ENCODE measurements at places on chromosomes 1 and 21.

DNA sequence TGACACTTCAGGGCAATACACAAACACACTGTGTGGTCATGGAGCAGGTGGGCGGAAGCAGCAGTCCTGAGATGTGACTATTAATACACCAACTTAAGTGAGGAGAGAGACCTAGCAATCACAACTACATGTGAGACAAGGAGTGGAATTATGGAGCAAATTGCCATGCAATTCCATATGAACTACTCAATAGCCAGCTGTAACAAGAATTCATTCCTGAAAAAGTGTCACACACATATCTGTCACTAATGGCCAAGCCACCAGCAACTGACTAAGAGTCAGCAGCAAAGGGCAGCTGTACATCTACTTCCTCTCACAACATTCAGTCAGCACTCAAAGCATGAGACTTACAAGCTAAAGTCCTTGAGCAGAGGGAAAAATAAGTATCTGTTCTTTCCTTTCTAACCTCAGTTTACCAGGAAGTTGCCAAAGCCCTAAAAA is 46.2 kb downstream of the GPR3 start:
- ATAC-seq, result peak; percentile 44

DNA sequence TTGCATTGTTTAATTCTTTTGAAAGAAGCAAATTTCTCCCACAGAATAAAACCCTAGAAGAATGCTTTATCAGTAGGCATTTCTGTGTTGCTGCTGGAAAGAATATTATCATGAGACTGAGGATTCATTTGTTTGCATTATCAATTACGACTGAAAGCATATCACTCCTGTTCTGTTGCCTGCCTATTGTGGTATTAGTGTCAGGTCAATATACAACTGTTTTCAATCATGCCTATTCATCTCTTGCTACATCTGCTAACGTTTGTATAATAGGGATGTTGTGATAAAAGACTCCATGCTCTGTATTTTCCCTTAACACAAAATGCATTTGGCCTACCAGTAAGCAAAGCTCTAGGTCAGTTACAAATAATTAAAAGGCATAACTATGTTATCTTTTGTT is 221.5 kb downstream of the PTPRC start:
- no peak for ATAC-seq

DNA sequence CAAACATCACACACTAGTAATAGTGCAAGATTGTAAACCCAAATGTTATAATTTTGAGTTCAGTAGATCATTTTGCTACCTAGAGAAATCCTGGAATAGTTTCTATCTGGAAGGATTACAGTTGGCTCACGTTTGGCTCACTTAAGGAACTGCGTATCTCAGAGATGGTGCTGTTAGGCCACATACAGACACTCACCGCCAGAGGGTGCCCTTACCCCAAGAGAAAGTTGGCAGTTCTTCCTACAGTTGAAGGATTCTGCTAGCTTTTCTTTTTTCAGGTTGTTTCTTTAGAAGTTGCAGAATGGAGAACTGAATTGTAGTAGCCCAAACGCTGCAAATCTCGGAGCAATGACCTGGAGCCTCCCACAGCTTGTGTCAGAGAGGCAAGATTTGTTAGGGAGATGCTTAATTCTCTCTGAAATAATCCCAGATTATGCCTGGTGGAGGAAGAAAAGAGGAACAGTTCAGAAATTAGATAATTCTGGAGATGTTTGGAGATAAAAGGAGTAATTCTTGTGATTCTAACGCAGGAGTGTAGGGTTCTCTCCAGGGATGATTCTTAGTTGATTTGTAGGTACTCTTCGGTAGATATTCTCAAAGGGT is 87.9 kb upstream of the PAPPA2 start:
- ATAC-seq, result peak; percentile 46

DNA sequence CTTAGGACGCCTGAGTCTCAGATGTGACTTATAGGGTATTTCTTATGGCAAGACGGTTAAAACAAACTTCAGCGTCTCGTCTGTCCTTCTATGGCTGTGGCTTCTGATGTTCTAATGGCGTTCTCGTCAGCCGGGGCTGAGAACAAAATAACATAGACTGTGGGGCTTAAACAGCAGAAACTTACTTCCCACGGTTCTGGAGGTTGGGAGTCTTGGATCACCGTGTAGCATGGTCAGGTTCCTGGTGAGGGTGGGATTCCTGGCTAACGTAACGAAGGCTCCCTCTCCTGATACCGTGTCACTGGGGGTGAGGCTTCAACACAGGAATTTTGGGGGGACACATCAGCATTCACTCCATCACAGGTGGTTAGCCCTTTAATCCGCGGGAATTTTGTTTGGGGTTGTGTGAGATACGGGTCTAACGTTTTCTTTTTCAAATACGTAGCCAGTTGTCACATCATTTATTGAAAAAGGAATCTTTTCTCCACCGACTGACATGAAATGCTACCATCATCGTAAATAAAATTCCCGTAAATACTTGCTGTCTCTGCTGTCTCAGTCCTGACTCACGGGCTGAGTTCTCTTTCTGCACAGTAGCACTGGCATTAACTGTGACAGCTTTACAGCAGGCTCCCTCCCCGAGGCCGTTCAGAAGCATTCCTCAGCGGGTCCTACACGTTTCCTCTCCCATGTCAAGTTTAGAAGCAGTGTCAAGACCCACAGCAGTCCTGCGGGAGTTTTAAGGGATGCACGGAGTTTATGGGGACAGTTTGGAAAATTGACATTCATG is 8.1 kb upstream of the POFUT2 start:
- no peak for ATAC-seq

DNA sequence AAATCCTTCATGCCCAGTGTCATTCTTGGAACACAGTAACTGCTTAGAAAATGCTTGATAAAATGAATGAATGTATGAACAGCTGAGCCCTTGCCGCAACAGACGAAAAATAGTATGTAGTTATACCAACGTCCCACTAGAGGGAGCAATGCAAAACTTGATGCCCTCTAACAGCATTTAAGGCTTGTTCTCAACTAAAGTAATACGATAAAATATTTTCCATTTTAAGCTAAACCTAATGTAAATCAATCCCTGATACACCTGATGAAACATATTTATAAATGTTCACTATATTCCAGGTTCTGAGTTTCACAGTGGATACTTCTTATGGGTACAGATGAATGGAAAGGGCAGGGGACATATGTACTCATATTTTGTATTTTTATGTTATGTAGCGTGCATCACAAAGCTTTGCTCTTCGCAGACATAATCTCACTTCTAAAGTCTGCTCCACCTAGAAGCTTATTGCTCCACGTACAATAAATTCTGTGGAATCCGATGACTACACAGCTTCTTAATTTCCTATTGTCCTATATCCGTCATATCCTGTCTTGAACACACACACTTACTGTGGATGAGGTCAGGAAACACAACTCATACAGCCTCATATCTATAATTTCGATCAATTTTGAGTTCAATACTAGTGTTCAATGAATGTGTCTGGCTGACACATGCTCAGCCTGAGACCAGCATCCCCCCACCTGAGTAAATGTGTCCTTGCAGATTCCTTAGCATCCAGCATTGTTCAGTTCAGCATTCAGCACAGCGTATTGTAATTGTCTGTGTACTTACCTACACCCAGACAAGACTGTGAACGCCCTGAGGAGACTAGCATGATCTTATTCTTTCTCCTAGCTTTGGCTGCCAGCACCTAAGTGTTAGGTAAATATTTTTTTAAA is 4.4 kb upstream of the UTP25 start:
- ATAC-seq, result no peak

GRCh38 chr1:172357753-172358385 is 62.6 kb upstream of the C1orf105 start:
- ATAC-seq, result no peak

DNA sequence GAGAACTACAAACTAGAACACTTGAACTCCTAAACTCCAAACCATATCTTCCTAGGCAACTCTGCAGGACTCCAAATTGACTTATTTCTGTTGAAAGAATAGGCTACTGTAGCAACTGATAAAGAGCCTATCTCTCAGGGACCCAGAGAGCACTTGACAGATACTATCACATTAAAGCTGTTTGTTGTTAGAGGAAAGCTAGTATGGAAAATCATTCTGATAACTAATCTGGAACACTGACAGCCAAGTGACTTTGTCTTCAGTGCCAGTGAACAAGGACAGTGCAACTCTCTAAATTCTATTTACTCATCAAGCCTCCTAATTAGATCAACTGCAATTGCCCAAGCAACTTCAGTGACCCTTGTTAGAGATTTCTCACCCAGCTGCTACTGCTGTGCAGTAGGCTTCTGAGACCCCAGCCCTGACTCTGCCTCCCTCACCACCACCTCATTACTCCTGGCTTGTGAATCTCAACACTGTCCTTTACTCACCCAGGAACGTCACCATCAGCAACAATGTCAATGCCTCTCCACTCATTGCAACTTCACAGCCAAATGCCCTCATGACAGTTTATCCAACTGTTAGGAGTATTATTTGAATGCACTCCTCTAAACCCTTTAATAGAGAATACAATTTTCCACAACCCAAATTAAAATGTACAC is 7.4 kb upstream of the RGS13 start:
- no peak for ATAC-seq

GRCh38 chr1:24972221-24972914 is 42.3 kb upstream of the RUNX3 start:
- ATAC-seq, result no peak

DNA sequence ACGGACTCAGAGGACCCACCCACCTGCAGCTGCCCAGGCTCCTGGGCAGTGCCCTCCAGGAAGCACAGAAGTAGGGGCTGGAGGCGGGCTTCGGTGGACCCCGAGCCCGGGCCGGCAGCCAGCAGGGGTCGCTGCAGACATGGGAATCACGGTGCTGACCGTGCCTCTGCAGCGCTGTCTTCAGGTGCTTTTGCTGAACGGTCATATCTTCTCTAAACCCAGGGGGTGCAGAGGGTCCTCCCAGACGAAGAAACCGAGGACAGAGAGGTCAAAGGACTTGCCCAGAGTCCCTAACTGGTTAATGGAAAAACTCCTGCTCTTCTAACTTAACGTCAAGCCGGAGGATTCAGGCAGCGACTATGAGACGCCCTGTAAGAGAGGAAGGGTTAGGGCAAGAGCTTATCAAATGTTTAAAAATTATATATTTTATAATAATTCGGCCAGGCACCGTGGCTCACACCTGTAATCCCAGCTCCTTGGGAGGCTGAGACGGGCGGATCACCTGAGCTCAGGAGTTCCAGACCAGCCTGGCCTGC is 21.5 kb upstream of the LEFTY2 start:
- ATAC-seq, result peak; percentile 63

- ATAC-seq, result no peak
Measured at GRCh38 chr1:23485002-23485332, 988 bp upstream of the ASAP3 start.

DNA sequence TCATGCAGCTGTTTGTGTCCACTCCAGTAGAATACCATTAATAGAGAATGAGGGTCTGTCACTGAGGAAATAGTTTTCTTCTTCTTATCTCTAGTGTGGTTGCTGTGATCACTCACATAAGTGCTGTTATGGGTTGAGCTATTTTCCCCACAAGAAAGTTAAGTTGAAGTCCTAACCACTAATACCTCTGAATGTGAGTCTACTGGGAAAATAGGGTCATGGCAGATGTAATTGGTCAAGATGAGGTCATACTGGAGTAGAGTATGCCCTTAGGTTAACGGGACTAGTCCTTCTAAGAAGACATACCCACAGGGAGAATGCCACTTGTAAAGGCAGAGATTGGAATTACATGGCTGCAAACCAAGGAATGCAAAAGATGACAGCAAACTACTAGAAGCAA is 70.5 kb upstream of the COL24A1 start:
- no peak for ATAC-seq

DNA sequence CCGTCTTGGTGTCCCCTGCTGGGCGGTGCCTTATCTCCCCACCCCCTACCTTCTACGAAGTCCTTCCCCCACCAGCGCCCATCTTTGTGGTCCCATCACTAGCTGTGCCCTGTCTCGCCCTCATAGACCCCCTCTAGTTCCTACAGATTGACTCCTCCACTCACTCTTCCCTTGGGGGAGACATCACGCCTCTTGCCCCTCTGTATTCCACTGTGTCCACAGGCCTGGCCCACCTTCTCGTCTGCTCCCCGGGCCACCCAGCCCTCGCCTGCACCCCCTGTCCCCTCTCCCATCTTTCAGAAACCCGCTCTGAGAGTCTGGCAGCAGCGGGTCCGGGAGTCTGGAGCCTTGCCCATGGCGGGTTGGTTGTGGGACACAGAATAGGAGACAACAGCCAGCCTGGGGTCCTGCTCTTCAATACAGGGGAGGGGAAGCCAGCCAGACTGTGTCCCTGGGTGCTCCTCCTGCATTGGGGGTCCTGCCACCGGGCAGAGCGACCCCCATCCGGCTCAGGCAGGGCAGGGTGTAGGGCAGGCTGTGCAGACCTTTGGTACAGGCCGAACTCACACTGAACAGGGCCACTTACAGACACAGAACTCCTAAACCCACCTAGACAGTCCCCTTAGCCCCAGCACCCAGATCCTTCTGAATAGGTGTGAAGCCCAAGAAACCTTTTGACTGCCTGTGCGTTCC is 1.1 kb downstream of the RNF187 start:
- ATAC-seq, result no peak

DNA sequence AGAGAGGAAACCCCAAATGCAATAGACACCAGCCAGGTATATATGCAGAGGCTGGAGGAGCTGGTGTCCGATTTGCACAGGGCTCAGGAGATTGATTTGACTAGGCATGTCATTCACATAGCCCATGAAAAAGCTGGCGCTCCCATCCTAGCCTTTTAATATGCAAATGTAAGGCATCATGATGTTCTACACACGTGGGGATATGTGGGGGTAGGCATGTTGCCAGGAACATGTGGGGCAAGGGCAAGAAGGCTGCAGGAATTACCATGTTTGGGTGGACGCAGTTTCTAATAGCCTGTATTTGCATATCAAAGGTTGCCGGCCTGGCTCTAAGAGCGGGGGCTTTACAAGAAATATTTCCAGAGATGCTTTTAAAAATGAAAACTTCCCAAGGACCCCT is 11.7 kb upstream of the SH3GLB1 start:
- ATAC-seq, result no peak
